Anterior cingulate cortex (tissue), 58 donors: ENCODE measurements at places on chromosomes 12 and 14.

GRCh38 chr14:73242357-73242901, 5.1 kb downstream of the PAPLN start:
- DNase-seq: no peak

DNA sequence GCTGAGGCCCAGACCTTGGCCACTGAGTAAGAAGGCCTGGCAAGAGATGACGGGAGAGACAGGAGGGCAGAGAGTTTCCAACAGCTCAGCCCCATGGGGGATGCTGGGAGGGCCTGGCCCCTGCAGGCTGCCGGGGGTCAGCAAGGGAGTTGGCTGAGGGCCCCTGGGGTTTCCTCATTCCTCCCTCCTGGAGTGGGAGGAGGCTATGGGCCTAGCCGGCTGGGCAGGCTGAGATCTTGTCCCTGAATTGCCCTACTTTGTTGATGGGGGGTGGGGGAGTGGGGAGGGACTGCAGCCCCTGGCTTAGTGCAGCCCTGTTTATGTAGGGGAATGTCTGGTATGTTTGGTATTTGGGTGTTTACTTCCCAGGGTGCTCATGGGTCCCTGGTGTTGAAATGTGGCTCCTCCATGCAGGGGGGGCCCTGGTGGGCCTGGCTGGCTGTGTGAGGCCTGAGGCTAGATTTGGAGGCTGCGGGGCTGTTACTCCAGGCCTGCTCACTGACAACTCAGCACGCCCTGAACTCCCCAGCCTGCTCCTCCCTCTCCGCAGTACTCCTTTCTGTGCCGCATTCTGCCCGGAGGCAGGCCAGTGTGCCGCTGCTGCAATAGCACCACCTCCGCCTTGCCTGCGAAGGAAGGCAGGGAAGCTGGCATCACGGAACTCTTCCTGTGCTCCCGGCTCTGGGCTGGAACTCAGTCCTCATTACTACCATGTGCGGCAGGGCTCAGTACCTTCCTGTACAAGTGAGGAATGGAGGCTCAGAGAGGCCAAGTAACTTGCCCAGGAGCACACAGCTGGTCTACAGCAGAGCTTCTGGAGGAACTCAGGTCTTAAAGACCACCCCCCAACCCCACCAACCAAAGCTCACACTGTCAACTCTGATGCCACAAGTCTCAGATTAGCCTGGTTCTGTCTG, 25.3 kb downstream of the JDP2 start:
- peak; percentile 15 for DNase-seq

DNA sequence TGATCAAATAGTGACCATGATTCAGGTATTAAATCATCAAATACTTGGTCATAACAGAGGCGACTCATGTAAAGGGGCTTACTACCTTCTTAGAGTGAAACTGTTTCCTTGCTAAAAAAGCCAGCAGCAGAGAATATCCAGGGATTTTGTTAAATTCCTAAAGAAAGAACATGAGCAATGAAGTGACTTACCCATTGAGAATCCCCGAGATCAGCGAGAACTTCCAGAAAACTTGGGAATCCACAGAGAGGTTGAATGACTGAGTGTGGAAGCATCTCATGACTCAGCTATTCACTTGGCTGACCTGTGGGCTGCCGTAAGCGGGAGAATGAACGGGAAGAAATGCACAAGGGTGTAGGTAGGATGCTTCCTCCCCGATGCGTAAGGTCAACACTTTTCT, 85.3 kb upstream of the KCNA1 start:
- no peak for DNase-seq

- DNase-seq: peak; percentile 25
Measured at GRCh38 chr12:98645572-98646067, 530 bp downstream of the APAF1 start.

DNA sequence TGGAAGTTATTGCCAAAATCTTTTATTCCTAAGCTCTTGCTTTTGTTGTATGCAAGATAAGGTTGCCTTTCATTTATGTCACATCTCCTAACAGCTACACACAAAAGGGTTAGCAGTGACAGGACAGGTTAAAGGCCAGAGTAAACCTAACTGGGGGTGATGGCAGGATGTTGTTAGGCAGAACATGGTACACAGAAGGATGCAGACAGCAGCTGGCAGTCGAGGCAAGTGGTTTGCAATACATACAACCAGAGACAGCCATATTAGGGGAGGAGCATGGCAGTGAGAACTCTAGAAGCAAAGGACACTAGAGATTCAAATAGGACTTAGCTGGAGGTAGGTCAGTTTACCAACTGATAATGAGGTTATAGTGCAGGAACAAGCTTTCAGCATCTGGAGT, 2.7 kb upstream of the ABCD2 start:
- DNase-seq: no peak

- no peak for DNase-seq
Measured at GRCh38 chr12:112705037-112705632, 86.4 kb upstream of the RPH3A start.

DNA sequence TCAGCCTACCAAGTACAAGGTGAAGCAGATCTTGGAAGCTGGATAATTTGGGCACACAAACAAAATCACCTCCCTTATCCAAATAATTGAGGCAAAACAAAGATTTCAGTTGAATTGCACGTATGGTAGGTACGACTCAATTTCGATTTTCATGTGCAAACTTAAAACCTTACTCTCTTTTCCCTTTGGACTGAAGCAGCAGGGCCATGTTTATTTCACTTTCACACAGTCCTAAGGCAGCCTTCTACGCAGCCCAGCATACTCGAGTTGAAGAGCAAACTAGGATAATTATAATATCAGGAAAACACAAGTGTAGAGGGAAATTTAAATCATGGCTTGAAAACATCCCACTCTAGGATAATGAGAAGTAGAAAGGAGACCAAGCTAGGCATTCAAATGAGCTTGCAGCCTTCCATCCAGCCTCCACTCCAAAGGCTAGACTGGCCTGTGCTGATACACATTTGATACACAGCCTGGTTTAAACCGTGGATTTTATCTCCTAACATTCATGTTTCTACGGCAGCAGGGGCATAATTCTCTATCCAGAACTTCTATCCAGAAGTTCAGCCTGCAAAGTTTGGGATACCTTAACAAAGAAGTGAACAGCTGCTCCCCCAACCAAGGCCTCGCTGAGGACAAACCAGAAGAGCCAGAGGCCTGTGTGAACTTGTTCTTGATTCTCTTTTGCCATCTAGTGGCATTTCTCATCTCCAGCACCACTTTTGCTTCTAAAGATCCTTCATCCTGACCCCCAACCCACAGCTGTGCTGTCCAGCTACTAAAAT, 2.4 kb upstream of the RNASE7 start:
- no peak for DNase-seq

- no peak for DNase-seq
Measured at GRCh38 chr12:130703733-130704375, 12.2 kb downstream of the RIMBP2 start.

- DNase-seq: no peak
Measured at GRCh38 chr14:29648045-29648444, 279.6 kb downstream of the PRKD1 start.

GRCh38 chr12:112122823-112123690, 2.3 kb upstream of the TRAFD1 start:
- no peak for DNase-seq
